ENCODE measurements at places on chromosomes 5 and 9. TPM values are rescaled to one million over a fixed set of nuclear protein-coding genes. Genes with fewer than 3 reads are reported as not detected.

GRCh38 chr9:91258451-91258850 lies 103.3 kb downstream of the AUH start:
- DNase-seq, result no peak

DNA sequence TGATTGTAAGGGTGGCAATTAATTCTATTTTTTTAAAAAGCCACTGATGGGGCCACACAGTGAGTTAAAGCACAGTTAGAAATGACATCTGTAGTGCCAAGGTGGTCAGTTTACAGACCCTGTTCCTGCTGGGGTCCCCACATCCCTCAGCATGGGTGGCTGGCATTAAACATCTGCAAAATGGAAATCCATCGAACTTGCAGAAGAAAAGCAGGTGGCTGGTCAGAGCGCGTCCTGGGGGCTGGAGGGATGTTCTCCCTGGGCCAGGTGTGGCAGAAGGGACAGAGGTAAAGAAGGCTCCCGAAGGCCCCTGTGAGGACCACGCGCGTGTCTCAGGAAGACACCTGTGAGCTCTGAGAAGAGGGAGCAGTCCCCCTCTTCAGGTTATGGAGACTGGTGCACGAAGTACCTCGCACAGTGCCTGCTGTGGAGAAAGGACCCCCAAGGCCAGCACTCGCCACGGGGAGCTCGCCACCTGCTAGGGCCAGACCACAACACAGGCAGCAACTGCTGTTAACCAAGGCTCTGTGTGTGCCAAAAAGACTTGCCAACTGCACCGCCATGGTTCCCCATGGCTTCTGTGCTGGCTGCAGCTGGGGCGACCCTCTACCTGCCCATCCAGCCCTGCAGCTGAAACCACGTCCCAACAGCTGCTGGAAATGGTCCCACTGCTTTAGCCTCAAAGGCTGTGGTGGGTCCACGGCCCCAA lies 65.2 kb downstream of the RASGEF1C start:
- DNase-seq, result no peak

- no peak for DNase-seq
Measured at GRCh38 chr9:121820286-121821005, 169.0 kb downstream of the DAB2IP start.

DNA sequence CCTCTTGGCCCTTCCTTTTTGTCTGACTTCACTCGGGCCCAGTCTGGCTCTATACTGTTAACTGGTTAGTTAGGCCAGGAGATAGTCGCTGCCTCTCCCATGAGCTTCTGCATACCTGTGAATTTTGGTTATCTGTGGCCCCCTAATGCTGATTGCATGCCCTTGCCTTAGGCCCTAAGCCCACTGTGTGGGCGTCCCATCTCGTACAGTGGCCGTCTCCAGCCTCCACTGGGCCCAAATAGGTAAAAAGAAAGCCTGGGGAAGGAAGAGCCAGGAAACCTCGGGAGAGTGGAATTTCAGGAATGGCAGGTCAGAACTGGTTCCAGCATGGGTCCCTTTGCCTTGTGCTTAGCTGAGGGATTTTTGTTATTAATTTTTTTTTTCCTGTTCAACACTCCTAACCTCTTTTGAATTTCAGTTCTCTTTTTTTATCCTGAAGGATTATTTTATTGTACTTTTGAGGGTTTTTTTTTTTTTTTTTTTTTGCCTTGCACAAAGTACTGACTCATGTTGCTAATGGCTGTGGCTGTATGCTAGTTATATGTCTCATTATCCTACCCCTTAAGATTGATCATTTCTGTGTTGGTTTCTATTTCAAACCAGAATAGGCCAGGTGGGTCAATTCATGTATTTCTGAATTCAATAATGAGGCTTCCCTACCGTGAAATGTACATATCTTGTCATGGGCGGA lies 3.4 kb downstream of the PRRC2B start:
- DNase-seq, result no peak

DNA sequence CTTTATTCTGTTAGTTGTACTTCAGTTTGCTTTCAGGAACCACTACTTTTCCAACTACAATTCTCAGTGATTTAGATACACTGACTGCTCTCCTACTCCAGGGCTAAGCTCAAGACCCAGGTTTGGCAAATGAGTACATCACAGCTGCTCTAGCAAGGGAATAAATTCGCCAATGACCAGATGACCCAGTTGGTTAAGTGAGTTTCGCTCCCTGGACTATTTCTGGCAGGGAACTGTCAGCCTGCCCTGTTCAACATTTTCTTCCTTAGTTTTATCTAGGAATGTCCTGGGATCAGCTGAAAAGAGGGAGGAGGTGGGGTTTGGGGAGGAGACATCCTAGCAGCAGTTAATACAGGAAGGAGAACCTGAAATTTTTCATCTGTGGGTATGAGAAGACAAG lies 6.4 kb upstream of the STARD4 start:
- DNase-seq, result no peak

DNA sequence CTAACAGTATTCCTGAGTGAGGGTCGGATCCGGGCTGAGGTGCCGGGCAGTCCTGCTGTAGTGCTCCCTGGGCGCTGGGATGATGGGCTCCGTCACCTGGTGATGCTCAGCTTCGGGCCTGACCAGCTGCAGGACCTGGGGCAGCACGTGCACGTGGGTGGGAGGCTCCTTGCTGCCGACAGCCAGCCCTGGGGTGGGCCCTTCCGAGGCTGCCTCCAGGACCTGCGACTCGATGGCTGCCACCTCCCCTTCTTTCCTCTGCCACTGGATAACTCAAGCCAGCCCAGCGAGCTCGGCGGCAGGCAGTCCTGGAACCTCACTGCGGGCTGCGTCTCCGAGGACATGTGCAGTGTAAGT lies 15.2 kb downstream of the CRB2 start:
- DNase-seq, result no peak

GRCh38 chr9:84756171-84756570 lies 86.6 kb downstream of the NTRK2 start:
- no peak for DNase-seq

- no peak for DNase-seq
Measured at GRCh38 chr5:65818592-65818991, 96.6 kb downstream of the NLN start.

GRCh38 chr5:57004800-57005199 lies 52.9 kb upstream of the MIER3 start:
- DNase-seq, result no peak

The RORB gene
- 0.05 TPM for total RNA-seq

The SLC35A4 gene
- 94.3 TPM for total RNA-seq

The ZBED3 gene
- total RNA-seq, result 0.49 TPM

The PCDHA9 gene
- total RNA-seq, result not detected

The RLN2 gene
- total RNA-seq, result 1.1 TPM

The PCDHGA1 gene
- total RNA-seq, result 0.10 TPM

The AQP7 gene
- not detected for total RNA-seq
